A549 treated with CORT108297 at 1 μM for 4 hours (cell line): ENCODE measurements at places on chromosomes 11 and 22. TPM values are rescaled to one million over a fixed set of nuclear protein-coding genes. Genes with fewer than 3 reads are reported as not detected.

Gene DDX25
- total RNA-seq, result 0.09 TPM in 1 of 5 replicates, not detected in the others

Gene CUL5
- 6.3 to 10.8 TPM (median 9.9 TPM) in 5 replicates for total RNA-seq

Gene DEUP1
- total RNA-seq, result not detected in 5 replicates

Gene TCN1
- 0.16 to 0.30 TPM (median 0.21 TPM) in 5 replicates for total RNA-seq

Gene PIK3IP1
- total RNA-seq, result 1.0 to 1.5 TPM (median 1.3 TPM) in 5 replicates

Gene ZNF74
- 5.4 to 7.2 TPM (median 6.8 TPM) in 5 replicates for total RNA-seq

Gene OR8G1
- not detected in 5 replicates for total RNA-seq

Gene NCR3LG1
- 1.7 to 2.6 TPM (median 2.3 TPM) in 5 replicates for total RNA-seq

Gene UBQLNL
- 0.04 TPM in 1 of 5 replicates, not detected in the others for total RNA-seq

Gene CDK2AP2
- total RNA-seq, result 67.0 to 97.8 TPM (median 95.2 TPM) in 5 replicates

Gene FXYD6
- 0.20 to 0.52 TPM (median 0.29 TPM) in 5 replicates for total RNA-seq

Gene RAB39A
- total RNA-seq, result 0.27 to 0.66 TPM (median 0.62 TPM) in 5 replicates

Gene LMO2
- total RNA-seq, result 0.22 to 0.69 TPM (median 0.57 TPM) in 5 replicates

Gene OR52N1
- total RNA-seq, result not detected in 5 replicates

Gene MUC6
- total RNA-seq, result 0.01 to 0.02 TPM (median 0.01 TPM) in 3 of 5 replicates, not detected in the others

Gene SSH3
- total RNA-seq, result 17.1 to 29.0 TPM (median 27.3 TPM) in 5 replicates

Gene MALAT1
- total RNA-seq, result 45.7 to 97.4 TPM (median 58.6 TPM) in 5 replicates

Gene SGSM1
- total RNA-seq, result 0.18 to 0.64 TPM (median 0.29 TPM) in 5 replicates

Gene CYTH4
- total RNA-seq, result 0.70 to 1.3 TPM (median 1.0 TPM) in 5 replicates

Gene CNIH2
- total RNA-seq, result 1.6 to 2.5 TPM (median 2.4 TPM) in 5 replicates

Gene KRTAP5-10
- not detected in 5 replicates for total RNA-seq

Gene RAC2
- 0.11 to 0.27 TPM (median 0.22 TPM) in 5 replicates for total RNA-seq

Gene HPX
- total RNA-seq, result 0.25 to 0.84 TPM (median 0.37 TPM) in 5 replicates

Gene NXPE2
- 0.05 TPM in 1 of 5 replicates, not detected in the others for total RNA-seq

Gene COPB1
- total RNA-seq, result 100 to 133 TPM (median 108 TPM) in 5 replicates

Gene HTR3B
- total RNA-seq, result not detected in 5 replicates

Gene XKR3
- not detected in 5 replicates for total RNA-seq

Gene EPS8L2
- 77.4 to 139 TPM (median 122 TPM) in 5 replicates for total RNA-seq

Gene MRGPRX4
- total RNA-seq, result not detected in 5 replicates

Gene MCHR1
- total RNA-seq, result not detected in 5 replicates

Gene FAM118A
- total RNA-seq, result 9.3 to 12.3 TPM (median 10.2 TPM) in 5 replicates

Gene APOBEC3B
- total RNA-seq, result 27.4 to 32.1 TPM (median 30.0 TPM) in 5 replicates

Gene CLDN5
- total RNA-seq, result not detected in 5 replicates

Gene BLID
- not detected in 5 replicates for total RNA-seq

Gene OR2AG1
- not detected in 5 replicates for total RNA-seq

Gene CNGA4
- total RNA-seq, result 0.03 to 0.09 TPM (median 0.06 TPM) in 4 of 5 replicates, not detected in the other

Gene OLFML1
- total RNA-seq, result 0.03 TPM in 1 of 5 replicates, not detected in the others

Gene LARGE2
- total RNA-seq, result 1.2 to 3.6 TPM (median 2.4 TPM) in 5 replicates

Gene SHISAL1
- total RNA-seq, result 5.4 to 6.7 TPM (median 6.1 TPM) in 5 replicates

Gene SCN4B
- 0.03 to 0.08 TPM (median 0.07 TPM) in 5 replicates for total RNA-seq

Gene MS4A15
- not detected in 5 replicates for total RNA-seq

Gene CARD10
- 25.1 to 38.6 TPM (median 38.4 TPM) in 5 replicates for total RNA-seq

Gene PHOX2A
- total RNA-seq, result not detected in 5 replicates

Gene APOL3
- 0.07 to 0.10 TPM in 2 of 5 replicates, not detected in the others for total RNA-seq

Gene DPP3
- total RNA-seq, result 50.3 to 58.1 TPM (median 55.8 TPM) in 5 replicates

Gene KLHL22
- 7.6 to 11.9 TPM (median 9.8 TPM) in 5 replicates for total RNA-seq

Gene PDE3B
- 1.9 to 2.6 TPM (median 2.2 TPM) in 5 replicates for total RNA-seq

Gene APOBEC3H
- total RNA-seq, result 0.14 to 0.53 TPM (median 0.41 TPM) in 5 replicates

Gene NAALADL1
- 0.03 TPM in 1 of 5 replicates, not detected in the others for total RNA-seq

Gene SLC3A2
- 904 to 1,141 TPM (median 1,030 TPM) in 5 replicates for total RNA-seq

Gene SORL1
- 1.5 to 1.7 TPM (median 1.6 TPM) in 5 replicates for total RNA-seq

Gene SCN2B
- total RNA-seq, result not detected in 5 replicates
